ENCODE measurements at places on chromosomes 6 and 20.

GRCh38 chr20:36645998-36646397, at the start of gene SLA2:
Gene SLA2, minus strand, starts transcription at chr20:36646196. Its CDS starts 4,861 bp downstream, at chr20:36641335.
- no peak for DNase-seq

- DNase-seq: no peak
Observed at GRCh38 chr20:23049201-23050075, at the start of gene THBD. Gene THBD, minus strand, starts transcription at chr20:23049672. Its CDS starts 168 bp downstream, at chr20:23049504.

DNA sequence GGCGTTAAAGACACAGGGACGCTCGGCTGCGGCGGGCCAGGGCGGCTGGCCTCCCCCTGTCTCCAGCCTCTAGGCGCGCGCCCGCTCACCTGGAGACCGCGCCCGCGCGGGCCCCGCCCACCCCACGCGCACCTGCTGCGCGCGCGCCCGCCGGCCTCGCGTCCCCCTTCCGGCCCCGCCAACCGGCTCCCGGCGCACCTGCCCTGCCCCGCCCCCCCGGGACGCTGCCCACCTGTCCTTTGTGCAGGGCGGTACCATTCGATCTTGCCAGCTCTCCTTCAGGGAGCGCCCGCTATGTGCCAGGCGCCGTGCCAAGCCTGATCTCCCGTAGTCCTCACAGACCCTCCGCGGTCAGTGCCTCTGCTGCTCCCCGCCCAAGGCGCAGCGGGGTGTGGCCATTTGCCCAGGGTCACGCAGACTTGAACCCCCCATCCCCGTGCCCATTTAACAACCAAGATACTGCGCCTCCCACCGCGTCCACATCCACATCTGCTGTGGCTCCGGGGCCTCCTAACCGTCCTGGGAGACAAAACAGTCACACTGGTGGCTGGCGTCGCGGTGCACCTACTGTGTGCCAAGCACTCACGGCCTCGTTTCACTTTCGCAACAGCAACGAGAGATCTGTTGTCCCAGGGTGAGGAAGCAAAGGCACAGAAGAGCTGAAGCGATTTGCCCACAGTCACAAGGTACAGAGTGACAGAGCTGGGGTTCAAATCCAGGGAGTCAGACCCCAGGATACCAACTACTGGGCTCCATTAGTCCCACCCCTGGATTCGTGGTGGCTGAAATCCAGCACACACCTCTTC, 48.1 kb downstream of the NOL4L start:
- DNase-seq: no peak

GRCh38 chr6:1701668-1702353, 92.1 kb downstream of the FOXC1 start:
- no peak for DNase-seq

DNA sequence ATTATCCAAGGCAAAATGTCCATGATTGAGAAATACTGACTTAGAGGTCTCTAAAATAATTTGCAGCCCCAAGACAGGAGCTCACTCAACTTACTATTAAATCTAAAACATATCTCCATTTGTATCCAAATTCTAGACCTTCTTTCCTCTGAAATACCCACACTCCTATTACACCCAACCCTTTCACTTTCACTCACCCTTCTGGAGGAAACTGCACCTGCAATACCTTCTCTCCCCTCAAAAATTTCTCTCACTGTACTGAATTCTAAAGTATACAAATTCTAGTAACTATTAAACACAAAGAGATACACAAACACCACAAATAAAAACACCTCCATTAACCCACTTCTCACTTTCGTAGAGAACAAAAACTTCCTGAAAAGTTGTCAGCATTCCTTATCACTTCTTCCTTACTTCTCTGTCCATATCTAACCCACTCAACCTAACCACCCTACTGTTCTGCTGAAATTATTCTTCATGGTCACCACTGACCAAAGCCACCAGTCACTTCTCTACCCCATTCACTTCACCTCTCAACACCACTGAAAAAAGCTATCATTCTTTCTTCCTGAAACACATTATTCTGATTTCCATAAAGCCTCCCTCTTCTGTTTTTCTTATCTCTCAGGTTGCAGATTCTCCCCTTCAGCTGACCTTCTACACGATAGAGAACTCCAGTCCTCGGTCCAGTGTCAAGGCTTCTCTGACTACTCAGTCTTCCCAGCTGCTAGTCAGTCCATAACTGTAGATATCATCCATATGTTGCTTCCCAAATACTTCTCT, 12.0 kb downstream of the LMBRD1 start:
- no peak for DNase-seq

DNA sequence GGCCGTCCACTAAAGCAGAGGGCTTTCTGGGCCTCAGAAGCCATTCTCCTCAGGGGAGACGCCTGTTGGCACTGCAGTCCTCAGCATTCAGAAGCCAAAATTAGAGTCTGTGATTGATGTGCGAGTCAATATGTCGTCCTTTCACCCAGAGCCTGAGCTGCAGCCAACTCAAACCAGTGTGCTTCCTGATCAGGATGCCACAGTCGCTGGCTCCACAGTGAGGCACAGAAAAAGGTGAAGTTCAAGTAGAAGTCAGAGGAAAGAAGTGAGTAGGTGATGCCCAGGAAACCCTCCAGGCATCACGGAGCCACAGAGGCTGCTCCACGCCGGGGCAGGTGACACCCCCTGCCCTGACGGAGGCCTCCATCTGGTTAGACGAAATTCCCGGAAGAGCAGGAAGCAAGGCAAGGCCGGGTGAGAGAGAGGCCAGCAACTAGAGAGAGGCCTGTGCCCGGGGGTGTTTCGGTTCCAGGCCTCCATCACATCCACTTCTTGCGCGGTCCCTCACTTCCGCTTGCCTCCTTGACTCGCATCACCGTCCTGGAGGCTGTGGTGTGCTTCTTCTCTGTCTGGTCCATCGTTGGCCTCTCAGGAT, 177.7 kb upstream of the SNX9 start:
- no peak for DNase-seq

- DNase-seq: no peak
Observed at GRCh38 chr6:52161689-52162438, 24.3 kb upstream of the IL17A start.

DNA sequence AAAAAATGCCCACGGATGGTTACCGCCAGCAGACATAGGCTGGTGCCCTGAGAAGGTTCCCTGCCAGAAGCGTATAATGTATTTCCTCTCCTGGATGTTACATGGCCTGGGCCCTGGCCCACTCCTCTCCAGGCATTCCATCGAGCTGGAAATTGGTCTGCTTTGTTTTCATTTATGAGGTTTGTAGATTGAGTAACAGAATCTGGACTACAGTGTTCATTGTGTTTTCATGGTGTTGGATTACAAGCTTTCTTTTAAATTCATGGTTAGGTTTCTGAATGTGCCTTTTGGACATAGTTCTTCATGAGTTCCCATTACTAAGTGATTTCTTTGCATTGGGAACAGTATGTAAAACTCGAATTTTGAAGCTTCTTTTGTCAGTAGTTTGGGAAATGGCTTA, 6.4 kb downstream of the TIAM2 start:
- no peak for DNase-seq

GRCh38 chr6:43836507-43837240, 66.7 kb downstream of the VEGFA start:
- no peak for DNase-seq

GRCh38 chr20:20895537-20895936, 183.1 kb upstream of the RALGAPA2 start:
- DNase-seq: no peak

- DNase-seq: no peak
Observed at GRCh38 chr20:24734139-24734538, 214.9 kb upstream of the CST7 start.

GRCh38 chr6:33277663-33278391, 904 bp downstream of the B3GALT4 start:
- no peak for DNase-seq

GRCh38 chr6:117496383-117496990, 14.0 kb downstream of the DCBLD1 start:
- DNase-seq: no peak

DNA sequence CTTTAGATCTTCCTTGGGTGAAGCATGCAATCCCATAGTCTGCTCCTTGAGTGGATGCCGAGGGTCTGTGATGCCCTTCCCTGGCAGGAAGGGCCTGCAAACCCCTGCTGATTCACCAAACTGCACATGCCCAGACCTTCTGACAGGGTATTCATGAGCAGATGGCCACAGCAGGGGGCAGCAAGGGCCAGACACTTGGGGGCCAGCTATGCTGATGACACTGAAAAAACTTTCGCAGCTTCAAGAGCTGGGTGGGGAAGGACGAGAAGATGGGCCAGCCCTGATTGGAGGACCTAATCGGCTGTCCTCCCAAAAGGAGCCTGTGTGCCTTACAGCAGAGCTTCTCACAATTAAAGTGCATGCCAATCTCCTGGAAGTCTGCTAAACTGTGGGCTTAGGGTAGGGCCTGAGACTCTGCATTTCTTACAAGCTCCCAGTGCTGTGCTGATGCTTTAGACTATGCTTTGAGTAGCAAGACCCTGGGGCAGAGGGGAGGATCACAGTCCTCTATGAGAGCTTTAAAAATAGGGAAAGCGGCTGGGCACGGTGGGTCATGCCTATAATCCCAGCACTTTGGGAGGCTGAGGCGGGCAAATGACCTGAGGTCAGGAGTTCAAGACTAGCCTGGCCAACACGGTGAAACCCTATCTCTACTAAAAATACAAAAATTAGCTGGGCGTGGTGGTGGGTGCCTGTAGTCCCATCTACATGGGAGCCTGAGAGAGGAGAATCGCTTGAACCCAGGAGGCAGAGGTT, 15.2 kb upstream of the GDAP1L1 start:
- DNase-seq: no peak

- no peak for DNase-seq
Observed at GRCh38 chr6:22251348-22251747, 45.5 kb downstream of the PRL start.

DNA sequence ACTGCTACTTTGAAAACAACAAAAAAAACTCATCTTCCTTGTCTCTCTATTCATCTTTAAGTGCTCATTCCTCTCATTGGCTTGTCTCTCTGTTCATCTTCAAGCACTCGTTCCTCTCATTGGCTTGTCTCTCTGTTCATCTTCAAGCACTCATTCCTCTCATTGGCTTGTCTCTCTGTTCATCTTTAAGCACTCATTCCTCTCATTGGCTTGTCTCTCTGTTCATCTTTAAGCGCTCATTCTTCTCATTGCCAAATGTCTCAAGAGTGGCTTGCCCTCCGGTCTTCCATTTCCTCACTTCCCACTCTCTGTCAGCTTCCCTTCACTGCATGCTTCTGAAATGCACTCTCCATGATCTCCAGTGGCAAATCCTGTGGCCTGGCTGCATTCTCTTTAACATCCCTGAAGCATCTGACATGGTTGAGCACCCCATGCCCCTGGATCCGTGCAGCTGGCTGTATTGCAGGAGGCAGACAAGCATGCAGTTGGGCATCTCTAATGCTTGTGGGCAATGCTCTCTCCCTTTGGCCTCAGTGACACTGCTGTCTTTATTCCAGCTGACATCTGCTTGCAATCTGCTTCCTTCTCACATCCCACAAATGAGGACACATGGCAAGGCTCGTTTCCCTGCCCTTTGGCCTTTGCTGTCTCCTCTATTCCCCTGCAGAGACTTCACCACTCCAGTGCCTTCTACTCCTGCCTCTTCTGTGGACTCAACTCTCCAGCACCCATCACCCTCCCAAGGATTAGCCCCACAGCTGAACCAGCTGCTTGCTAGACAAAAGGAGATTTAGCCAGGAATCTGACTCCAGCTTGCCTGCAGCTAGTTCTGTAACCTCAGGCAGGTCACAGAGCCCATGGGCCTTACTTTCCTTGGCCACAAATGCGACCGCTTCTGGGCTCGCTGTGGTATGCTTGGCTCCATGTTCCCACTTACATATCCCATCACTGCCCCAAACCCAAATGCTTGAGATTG, 143.2 kb upstream of the SNX9 start:
- no peak for DNase-seq

DNA sequence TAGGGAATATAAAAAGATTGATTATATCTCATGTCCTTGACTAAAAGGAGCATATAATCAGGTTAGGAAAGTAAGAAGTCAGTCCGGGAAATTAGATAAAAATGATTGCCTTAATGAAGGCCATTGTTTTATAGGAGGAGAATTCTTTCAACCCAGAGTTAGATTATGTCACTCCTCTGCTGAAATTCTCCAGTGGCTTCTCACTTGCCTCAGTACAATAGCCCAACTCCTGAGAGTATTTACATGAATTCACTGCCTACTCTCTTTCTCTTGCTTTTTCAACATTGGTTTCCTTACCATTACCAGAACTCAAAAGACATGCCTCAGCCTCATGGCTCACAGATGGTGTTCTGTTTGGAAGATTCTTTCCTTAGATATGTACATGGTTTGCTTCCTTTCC, 114.9 kb downstream of the EPHA7 start:
- DNase-seq: no peak

- DNase-seq: no peak
Observed at GRCh38 chr6:21586300-21586699, 7.3 kb upstream of the SOX4 start.

GRCh38 chr6:121571455-121571854, 136.0 kb downstream of the GJA1 start:
- DNase-seq: no peak

DNA sequence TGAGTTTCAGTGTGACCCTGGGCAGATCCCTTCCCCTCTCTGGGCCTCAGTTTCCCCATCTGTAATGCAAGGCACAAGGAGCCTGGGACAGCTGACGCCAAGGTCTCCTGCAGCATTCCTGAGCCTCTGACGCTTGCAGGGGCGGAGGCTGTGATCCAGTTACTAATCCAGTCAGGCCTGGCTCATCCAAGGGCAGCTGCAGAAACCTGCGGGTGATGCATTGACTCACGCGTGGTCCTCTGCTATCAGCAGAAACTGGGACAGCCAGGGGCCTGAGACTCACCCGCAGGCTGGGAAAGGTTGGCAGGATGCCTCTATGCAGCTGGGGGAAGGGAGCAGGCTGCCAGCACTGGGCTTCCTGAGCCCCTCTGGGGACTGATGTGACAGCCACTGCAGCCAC, 65.0 kb upstream of the SIRPA start:
- DNase-seq: no peak

DNA sequence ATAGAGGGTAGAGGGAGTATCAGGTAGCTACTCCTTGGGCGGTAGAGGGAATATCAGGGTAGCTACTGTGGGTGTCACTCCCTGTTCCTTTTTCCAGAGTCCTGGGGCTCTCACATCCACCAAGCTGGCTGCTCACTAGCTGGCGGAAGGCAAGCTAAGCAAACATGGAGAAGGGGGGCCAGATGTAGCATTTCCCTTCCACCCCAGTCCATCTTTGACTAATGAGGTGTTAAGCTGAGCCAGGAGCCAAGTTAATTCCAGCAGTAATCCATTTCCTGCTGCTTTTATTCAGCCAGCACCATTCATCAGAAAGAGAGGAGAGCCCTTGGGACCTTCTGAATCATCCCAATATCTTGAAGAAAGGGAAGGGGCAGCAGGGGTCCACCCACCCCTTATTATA, 330.0 kb downstream of the ZFAND3 start:
- DNase-seq: no peak

DNA sequence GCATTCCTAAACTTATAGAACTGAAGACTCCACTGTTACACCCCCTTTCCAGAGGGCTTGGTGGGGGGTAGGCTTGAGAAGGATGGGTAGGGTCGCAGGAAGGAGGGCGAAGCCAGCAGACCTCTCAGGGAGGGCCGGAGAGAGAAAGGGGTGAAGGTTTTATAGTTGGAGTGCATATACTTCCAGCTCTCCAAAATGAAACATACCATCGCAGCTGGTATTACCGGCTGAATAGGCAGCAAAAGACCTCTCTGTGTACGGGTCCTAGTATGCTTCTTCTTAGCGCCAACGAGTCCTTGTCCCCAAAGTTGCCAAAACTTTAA, 1.0 kb upstream of the VGLL2 start:
- DNase-seq: no peak
